AG08396 (cell line): ENCODE measurements at places on chromosomes 5 and 9.

DNA sequence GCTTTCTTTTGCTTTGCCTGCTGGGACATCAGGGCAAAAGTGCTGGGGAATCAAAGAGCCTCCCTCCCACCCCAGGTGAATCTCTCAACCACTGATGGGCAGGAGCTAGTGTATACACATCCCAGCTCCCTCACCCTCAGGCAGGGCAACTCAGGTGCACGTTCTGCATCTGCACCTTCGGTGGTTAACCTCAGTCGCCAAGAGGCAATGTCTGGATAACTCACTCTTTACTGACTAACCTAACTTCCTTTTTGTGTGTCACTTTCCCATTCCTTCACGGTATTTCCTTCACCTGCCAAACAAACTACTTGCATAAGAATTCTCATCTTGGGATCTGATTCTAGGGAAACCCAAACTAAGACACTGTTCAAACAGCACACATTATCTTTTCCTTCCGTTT lies 26.3 kb downstream of the CNTFR start:
- DNase-seq, result no peak

GRCh38 chr9:264231-264630 lies 49.6 kb downstream of the DOCK8 start:
- no peak for DNase-seq

DNA sequence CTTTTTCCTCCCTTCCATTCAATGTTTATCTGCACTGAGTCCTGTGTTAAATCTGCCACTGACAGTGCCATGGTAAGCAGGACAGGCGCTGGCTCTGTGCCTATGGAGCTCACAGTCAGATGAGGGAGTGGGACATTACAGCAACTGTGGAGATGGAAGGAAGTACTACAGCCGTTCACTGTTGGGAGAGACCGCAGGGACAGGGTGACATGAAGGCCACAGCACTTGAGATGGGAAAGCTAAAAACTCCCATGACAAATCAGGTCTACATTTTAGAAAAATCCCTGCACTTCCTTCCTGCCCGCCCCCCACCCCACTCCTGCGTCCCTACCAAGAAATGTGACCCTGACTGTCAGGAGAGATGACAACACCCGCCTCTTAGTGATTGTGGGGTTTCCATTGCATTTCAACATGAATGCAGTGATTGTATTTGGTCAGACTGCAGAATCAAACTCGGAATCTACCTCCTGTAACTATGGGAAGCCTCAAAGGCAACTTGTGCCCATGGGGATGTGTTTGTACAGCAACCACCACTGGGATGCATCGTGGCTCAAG lies 56.4 kb downstream of the GTF3C4 start:
- DNase-seq, result no peak

- no peak for DNase-seq
Observed at GRCh38 chr9:121901616-121902015, 191.5 kb downstream of the TTLL11 start.

DNA sequence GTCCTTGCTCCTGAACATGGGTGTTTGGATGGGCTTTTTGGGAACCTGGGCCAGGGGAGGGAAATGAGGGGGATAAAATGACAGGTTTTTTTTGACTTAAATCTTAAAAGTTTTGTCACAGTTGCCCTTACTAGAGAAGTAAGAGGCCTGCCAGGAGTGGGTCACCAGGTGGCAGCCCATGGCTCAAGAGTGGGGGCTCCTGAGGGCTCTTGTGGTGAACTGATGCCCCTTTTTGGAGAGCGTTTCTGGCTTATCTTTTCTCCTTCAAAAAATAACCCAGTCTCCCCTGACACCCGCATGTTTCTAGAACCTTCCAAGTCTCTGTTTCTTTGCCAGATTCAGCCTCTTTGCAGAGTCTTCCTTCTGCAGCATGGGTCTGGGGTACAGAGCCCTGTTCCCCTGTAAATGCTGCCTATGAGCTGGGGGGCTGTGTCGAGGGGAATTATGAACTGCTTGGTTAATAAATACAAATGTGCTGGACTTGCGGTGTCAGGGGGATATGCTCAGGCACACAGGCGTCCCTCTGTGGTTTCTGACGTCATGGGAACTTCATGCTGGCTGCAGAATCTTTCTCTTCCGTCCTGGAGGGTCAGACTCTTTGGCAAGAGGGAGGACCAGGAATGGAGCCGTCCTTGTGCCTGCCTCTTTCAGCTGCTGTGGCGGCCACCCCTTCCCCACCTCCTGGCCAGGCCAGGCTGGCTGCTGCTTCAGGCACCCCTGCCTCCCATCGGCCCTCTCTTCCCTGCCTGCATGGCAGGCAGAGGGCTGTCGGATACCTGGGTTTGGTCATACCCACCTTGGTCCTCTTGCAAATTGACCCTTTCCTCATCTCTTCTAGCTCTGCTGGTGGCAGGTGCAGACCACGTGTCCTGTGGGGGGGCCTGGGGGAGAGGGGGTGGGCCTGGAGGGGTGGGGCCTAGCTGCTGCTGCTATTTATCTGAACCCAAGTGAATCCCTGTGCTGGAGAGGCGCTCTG lies 30.1 kb downstream of the PTPA start:
- DNase-seq, result peak; percentile 75

DNA sequence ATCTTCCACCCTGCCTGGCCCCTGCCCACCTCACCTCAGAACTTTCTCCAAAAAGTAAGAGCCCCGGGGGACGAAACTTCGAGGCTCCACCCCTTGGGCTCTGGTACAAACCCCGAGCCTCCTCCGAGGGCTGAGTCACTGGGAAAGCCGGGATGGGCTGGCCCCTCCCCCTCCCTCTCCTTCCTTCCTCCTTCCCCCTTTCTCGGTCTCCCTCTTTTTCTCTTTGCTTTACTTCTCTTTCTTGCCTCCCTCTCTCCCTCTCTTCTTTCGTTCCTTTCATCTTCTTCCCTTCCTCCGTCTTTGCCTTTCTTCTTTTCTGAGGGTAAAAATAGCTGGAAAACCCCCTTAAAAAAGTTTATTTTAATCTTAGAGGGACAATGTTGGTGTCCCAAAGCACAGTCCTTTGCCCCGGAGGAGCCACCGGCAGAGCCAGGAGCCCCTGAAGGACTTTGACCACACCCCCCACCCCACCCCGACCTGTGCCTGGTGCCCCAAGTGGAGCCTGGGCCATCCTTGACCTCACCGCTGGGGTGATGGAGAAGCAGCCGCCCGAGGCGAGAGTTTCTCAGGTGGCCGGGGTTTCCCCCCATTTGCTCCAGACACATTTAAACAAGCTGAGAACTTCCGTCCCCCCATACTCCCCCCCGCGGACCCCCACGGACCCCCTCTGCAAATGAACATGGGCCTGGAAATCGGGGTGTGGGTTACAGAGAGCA lies 5.7 kb upstream of the NOTCH1 start:
- peak; percentile 90 for DNase-seq

- peak; percentile 58 for DNase-seq
Observed at GRCh38 chr9:91758491-91758981, 191.5 kb downstream of the ROR2 start.

DNA sequence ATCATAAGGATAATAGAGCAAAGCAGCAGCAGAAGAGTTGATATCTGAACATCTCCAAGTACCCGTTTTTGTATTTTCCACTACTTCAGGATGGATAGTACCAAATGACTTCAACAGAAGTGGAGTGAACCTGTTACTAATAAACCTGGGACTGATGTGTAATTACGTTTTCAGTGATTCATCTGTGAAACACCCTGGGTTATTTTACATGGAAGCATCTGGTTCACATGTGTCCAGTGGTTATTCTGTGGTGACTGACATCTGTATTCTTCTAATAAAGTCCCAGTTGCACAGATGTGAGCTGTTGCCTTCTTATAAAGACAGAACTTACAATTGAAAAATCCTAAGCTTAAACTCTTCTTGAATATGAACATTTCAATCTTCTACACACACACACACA lies 139.7 kb upstream of the VCAN start:
- no peak for DNase-seq

DNA sequence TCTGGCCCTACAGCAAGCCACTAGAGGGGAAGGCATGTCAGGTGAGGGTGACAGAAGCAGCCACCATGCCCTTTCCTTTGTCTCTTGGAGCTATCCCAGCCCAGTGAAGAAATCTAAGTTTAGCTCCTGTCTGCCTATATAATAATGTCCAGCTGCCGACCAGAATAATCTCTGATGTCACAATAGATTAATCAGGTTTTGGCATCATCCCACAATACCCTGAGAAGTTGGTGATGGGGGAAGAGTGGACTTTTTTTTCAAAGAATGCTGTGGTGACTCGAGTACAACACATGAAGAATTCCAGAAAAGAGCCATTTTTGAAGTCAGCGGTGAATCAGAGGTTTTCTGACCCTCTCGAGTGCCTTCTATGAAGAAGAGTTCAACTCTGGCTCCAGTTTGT lies 1.7 kb upstream of the TSLP start:
- peak; percentile 49 for DNase-seq

DNA sequence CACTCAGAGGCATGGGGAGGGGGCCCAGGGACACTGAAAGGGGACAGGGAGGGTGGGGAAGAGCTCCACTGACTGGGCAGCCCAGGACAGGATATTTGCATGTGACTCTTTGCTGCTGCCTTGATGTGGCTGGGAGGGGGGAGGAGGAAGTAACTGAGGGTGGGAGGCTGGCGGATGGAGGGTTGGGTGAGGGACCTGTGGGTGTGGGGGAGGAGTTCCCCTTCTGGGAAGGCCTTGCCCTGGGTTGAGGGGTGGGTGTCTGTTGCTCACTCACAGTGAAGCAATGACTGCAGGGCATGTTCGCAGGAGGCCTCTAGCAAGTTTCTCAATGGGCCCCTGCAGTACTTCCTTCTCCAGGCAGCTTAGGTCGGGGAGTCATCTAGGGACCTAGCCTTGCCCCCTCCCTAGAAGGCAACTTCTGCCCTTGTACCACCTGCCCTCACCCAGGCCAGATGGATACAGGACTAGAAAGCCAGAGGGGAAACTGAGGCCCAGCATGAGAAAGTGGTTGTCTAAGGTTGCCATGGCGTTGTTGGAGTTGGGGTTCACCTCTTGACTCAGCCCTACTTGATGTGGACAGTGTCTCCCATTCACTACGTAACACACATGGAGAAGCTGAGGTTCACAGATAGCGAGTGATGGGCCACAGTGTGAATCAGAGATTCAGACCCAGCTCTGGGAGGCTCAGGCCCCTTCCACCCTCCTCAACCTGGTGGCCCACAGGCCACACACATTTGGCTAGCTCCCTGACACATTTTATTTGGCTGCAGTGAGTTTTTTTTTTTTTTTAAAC lies 3.0 kb downstream of the GRK6 start:
- DNase-seq, result no peak

DNA sequence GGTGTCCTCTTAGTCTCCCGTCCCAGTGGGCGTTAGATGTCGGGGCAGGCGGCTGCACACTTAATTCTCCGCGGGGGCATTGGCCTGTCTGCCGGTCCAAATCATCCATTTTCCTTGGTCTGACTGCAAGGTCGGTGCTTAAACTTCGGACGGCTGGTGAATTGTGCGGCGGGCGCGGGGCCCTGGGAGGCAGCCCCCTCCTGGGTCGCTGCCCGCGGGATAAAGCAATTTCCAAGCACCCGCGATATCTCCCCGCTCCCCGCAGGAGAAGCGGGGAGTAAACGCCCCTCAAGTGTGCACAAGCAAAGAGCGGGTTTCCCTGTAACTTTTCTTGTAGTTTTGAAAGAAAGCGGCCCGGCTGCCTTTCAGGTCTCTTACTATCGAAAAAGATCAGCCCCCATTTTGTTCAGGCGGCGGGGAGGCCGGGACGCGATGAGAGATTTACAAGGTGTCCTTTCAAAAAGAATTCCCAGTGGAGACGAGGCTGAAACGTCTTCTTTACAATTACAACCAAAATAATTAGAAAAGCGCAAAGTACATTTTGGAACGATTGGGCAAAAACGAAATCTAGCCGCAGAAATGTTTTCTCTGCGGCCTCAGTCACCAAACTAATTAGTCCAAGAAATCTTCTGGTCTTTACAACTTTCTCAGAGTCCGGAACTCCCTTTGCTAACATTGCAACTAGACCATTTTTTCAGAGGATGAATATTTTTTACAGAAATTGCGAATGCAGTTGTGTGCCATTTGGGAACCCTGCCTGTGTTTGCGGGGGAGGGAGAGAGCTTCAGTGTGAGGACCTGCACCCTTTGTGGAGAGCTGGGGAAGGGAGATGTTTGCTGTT lies 1.8 kb downstream of the IRX1 start:
- no peak for DNase-seq

DNA sequence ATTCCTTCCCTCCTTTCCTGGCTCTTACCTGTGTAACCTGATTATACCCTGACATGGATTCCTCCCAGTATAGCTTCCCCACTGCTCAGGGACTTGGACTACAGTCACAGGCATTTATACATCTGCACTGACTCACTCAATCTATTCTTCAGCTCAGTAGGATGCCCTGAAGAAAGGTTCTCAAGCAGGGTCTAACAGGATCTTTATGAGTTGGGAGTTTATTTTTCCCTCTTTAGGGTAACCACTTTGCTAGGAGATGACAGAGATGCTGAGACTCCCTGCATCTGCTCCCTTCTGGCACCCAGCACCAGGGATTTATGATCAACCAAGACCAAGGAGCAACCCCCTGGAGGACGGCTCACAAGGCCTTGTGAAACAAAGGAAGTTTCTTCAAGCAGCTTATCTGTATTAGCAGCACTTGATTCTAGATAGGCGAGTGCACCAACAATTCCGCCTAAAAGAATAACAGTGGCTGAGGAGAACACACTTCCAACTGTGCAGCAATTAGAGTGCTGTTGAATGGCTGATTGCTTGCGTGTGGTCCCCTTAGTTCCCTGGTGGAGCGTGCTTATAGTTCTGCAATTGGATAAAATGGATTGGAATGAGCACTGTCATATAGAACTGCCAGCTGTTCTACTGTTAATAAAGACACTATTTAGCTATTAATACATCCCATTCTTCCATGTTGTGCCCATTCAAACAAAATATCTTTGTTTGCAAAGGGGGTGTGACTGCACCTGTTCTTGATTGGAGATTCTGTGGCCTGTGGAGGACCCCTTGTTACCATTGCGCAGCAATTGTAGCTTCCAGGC lies 482.6 kb downstream of the ZNF608 start:
- no peak for DNase-seq

DNA sequence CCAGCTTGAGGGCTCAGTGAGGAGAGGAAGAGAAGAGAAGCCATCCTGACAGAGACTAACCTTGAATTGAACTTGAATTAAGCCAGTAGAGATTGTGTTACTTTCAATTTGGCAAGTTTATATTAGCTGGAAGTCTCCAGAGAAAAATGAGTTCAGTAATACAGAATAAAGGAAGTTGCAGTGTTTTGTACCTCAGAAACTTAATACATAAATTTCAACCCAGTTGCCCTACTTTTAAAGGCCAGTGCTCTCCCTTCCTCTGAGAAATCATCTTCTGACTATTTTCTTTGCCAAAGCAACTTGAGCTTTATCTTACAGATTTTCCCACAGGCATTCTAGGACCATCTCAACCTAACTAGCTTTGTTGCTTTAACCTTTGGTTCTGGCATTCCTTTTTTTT lies 231.0 kb upstream of the GAS1 start:
- DNase-seq, result no peak

DNA sequence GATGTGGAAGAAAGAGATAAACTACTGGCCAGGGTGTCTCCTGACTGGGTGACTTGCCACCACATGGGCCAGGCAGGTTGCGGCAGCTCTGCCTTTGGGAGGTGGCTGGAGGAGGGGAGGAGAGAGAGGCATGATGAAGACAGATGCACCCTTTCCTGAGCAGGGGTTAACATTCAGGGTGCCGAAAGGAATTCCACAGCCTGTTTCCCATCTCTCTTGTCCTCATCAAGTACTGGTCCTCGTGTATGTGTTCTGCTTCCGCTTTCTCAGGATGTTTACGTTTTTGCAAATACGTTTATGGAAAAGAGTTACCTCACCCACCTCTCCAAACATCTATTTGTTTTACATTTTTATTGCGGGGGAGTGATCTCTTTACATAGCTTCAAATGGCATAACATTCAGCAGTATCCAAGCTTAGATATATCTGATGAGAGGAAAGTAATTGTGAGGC lies 73.4 kb downstream of the C9orf85 start:
- no peak for DNase-seq
